Caki2 (cell line): ENCODE measurements at places on chromosomes 7 and 10. TPM values are rescaled to one million over a fixed set of nuclear protein-coding genes. Genes with fewer than 3 reads are reported as not detected.

CALN1 gene
- not detected in 2 replicates for total RNA-seq

ANTXRL gene
- total RNA-seq = not detected in 2 replicates

CDH23 gene
- 0.03 TPM in 1 of 2 replicates, not detected in the other for total RNA-seq

CDC14C gene
- total RNA-seq = not detected in 2 replicates

GIMAP4 gene
- total RNA-seq = not detected in 2 replicates

ITGB8 gene
- total RNA-seq = 49.8 and 56.5 TPM in 2 replicates
